ENCODE measurements at places on chromosomes 5 and 9.
A peak's percentile ranks its signal among the peaks of the same experiment; 100 is the strongest.

- DNase-seq = no peak
Measured at GRCh38 chr5:40165789-40166728, 513.7 kb upstream of the PTGER4 start.

GRCh38 chr9:93112116-93112863, 16.3 kb downstream of the CARD19 start:
- peak; percentile 16 for DNase-seq

GRCh38 chr5:179468696-179469095, 81.7 kb upstream of the RUFY1 start:
- no peak for DNase-seq

DNA sequence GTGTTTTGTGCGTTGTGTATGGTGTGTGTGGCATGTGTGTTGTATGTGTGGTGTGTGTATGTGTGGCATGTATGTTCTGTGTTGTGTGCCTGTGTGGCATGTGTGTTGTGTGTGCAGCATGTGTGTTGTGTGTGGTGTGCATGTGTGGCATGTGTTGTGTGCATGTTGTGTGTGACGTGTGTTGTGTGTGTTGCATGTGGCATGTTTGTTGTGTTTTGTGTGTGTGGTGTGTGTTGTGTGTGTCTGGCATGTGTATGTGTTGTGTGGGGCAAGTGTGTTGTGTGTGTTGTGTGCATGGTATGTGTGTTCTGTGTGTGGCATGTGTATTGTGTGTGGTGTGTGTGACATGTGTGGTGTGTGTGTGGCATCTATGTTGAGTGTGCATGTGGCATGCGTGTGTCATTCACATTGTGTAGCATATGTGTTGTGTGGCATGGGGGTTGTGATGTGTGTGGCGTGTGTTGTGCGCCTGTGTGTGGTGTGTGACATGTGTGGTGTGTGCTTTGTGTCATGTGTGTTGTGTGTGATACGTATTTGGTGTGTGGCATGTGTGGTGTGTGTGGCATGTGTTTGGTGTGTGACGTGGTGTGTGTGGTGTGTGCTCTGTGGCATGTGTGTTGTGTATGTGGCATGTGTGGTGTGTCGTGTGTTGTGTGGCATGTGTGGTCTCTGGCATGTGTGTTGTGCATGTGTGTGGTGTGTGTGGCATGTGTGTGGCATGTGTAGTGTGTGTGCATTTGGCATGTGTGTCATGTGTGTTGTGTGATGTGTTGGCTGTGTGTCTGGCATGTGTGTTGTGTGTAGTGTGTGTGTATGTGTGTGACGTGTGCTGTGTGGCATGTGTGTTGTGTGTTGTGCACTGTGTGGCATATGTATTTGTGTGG, 46.6 kb upstream of the IRX4 start:
- DNase-seq = no peak

DNA sequence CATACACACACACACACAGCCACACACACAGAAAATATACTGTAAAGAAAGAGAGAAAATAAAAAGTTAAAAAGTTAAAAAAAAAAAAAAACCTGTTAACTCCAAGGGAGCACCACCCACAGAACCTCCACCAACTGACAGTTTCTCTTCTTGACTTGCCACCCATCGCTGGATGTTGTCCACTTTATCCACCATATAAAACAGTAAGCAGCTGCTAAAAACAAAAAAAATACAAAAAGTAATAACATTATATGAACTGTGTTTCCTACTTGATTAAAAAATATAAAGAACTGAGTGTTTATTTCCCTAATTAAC, 1.2 kb downstream of the PURA start:
- no peak for DNase-seq

GRCh38 chr9:126440940-126441339, 114.3 kb downstream of the MVB12B start:
- no peak for DNase-seq

DNA sequence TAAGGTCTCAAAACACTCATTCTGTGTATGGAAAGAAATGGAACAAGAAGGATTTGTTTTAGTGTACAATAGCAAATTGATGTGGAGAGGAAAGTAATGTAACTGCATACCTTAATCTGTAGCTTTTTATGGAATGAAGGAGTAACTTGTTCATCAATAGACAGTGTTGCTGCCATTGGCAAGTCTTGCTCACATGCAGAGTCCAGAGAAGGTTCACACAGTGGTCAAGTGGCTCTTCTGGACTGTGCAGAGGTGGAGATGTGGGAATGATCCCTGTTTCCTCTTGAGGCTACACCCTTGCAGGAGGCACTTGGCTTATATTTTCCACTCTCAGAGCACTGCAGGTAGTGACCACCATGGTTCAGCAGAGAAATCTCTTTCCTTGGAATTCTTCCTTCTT, 132.9 kb upstream of the ANKH start:
- no peak for DNase-seq

DNA sequence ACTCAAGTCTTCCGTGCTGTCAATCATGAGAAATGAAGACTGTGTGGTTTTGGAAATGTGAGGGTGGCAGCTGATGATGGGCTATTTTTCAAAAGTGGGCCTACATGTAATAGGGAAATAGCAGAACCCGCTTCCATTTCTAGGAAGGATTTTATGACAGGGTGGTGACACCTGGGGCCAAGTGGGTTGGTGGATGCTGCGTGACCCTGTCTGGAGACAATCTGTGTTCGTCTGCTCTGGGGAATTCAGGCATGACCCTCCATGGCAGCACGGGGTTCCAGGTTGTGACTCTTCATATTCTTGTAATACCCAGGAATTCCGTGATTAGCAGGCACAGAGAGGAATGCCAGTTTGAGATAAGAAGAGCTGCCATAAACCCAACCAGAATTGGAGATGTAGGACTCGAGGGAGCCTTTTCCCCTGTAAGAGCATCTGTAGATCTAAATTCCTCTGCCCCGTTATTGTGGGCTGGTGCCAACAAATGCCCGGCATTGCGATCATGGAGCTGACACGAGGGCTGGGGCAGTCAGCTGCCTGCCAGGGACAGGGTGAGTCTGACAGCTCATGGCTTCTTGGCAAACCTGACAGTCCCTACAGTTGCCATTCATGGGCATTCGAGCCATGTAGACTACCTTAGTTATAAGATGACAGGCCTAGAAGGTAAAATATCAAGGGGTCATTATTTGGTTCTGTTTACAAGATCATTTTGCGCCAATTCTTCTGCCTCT, 279.7 kb downstream of the GADD45G start:
- no peak for DNase-seq

- DNase-seq = no peak
Measured at GRCh38 chr9:87787735-87788134, 61.8 kb downstream of the CTSL start.

- DNase-seq = no peak
Measured at GRCh38 chr5:81638471-81638870, 112.4 kb downstream of the SSBP2 start.

- no peak for DNase-seq
Measured at GRCh38 chr5:42429694-42430093, 6.5 kb downstream of the GHR start.

DNA sequence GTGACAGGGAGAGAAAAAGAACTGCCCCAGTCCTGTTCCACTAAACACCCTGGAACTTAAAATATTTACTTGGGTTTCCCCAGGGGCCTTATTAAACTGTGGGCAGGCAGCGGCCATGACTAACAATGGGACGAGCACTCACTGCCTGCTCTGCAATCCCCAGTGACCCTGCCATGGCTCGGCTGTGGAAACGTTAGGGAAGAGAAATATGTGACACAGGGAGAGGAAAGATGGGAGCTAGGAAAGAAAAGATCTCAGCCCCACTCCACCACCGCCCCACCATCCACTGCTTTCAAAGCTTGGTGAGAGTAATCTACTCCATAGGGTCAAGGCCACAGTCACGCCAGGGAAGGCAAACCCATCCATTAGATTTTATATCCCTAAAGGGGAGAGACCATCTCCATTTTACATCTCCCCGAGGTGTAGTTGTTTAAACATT, 117.6 kb downstream of the EFNA5 start:
- DNase-seq = no peak

- no peak for DNase-seq
Measured at GRCh38 chr9:88736136-88736637, 201.2 kb downstream of the NXNL2 start.

DNA sequence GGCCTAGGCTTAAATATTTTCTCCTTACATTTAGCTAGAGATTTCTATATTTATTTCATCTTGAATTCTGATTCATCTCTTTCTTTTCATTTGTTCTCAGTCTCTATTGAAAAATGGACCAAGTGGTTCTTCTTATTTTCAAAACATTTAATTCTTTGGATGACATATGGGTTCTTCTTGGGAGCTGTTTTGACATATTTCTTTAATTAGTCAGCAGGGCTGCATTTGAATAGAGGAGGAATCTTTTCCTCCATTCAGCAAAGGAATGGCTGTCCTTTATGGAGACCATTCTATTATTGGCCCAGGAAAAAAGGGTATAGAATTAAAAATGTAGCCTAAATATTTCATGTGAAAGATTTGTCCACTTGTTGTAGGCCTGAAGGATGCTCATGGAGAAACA, 109.9 kb downstream of the RPS23 start:
- DNase-seq = no peak

GRCh38 chr9:136786451-136786850, 4.7 kb upstream of the TMEM141 start:
- no peak for DNase-seq

- no peak for DNase-seq
Measured at GRCh38 chr9:113341712-113342410, 1.8 kb upstream of the WDR31 start.
